Upper lobe of right lung (tissue), 1 donor: ENCODE measurements at places on chromosomes 5 and 9.

DNA sequence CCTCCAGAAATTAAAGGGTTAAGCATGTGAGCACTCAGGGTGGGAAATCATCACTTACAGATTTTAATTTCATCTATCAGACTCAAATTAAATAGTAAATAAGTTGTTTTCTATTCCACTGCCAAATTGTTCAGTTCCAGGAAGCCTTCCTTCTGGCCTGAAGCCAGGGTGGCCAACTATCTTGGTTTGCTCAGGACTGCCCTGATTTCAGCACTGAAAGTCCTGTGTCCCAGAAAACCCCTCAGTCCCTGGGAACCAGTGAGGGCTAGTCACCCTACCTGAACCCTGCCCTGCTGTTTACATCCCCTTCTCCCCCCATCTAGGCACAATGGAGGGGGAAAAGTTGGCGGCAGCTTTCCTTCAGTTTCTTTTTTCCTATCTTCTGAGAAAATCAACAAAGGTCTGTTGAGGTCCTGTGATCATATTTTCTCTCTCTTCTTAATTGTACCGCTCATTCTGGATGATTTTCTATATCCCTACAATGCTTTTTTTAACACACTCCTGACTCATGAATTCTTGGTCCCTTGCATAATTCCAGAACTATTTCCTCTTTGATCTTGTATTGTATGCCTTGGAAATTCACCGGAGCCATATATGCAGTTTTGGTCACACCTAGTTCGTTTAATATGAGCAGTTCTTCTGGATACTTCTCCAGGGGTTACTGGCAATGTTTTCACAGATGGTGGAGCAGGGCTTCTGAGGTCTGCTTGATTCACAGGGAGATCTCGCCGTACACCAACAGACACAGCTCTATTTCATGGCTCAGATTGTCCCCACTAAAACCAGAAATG lies 103.8 kb downstream of the MAP1B start:
- DNase-seq, result no peak

- DNase-seq, result no peak
These were observed 19.1 kb downstream of the LHX3 start for GRCh38 chr9:136185596-136186366.

GRCh38 chr5:73282923-73283322 lies 109.9 kb downstream of the TMEM174 start:
- no peak for DNase-seq

DNA sequence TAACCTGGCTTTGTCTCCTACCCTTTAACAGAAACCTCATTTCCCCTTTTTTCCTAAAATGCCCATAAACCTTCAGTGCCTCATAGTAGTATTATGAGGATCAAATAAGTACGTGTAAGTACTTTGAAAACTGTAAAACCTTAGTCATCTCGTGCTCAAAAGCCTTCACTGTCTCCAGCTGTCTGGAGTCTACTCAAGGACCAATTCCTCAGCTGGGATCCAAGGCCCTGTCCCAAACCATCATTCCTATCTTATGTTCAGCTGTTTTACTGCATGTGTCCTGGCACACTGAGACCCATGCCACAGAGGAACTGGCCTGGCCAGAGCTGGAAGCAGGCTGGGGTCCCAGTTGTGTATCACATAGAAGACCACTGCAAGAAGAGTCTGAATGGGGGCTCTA lies 15.9 kb downstream of the ADAMTSL1 start:
- DNase-seq, result no peak

GRCh38 chr5:7755958-7756357 lies 95.0 kb downstream of the CFAP90 start:
- DNase-seq, result no peak

DNA sequence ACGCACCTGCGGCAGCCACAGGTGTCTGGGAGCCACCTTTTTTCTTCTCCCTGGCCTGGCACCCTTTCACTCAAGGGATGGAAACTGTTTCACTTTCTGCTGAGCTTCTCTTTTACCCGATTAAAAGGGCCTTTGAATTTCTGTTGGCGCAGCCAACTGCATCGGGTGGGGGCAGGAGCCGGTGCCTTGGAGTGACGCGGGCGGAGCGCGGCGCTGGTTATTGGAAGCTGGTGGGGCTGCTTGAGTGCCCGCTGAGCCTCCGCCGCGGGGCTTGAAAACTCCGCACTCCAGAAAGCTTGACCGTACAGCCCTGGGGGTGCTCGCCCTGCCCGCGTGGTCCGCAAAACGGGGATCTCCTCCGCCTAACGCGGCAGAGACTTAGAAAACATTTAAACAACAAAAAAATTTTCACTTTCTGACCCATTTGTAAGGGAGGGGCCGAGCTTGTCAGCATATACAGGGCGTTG lies 52.0 kb upstream of the TJP2 start:
- DNase-seq, result peak; percentile 89

GRCh38 chr5:99176186-99176585 lies 247.4 kb upstream of the CHD1 start:
- DNase-seq, result no peak

GRCh38 chr9:745761-746380 lies 95.6 kb upstream of the DMRT1 start:
- no peak for DNase-seq

DNA sequence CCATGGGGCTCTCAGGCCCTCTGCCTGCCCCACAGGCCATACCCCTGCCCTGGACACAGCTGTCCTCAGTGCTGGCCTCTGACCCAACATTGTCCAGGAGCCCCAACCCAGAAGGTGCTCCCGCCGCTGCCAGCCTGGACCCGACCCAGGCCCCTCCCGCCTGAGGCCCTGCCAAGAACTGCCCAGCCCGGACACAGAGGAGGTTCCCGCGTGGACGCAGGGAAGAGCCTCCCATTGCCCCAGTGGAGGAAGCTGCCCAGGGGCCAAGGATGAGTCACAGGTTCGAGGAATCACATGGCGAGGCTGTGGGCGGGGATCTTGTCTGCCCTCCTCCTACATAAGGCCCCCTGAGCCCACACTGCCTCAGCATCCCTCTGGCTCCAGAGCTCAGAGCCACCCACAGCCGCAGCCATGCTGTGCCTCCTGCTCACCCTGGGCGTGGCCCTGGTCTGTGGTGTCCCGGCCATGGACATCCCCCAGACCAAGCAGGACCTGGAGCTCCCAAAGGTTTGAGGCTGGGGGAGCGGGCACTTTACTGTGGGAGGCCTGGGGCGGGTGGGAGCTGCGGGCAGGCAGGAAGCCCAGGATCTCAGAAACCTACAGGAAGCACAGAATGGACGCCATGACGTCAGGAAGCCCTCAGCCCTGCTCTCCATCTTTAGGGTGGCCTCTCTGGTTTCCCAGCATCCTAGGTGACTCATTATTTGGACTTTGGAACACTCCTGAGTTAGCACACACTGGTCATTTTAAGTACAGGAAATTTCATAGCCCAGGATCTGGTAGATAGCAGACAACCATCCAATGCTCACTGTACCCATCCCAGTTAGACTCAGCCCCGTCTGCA lies at the start of gene PAEP:
Gene PAEP (plus strand): TSS at position 366 of the 844 bp plus-strand sequence.
- DNase-seq, result peak; percentile 55

- DNase-seq, result no peak
These were observed 323.8 kb upstream of the WWC1 start for GRCh38 chr5:167967494-167968177.

GRCh38 chr9:134425812-134426211 lies 99.6 kb downstream of the RXRA start:
- no peak for DNase-seq

DNA sequence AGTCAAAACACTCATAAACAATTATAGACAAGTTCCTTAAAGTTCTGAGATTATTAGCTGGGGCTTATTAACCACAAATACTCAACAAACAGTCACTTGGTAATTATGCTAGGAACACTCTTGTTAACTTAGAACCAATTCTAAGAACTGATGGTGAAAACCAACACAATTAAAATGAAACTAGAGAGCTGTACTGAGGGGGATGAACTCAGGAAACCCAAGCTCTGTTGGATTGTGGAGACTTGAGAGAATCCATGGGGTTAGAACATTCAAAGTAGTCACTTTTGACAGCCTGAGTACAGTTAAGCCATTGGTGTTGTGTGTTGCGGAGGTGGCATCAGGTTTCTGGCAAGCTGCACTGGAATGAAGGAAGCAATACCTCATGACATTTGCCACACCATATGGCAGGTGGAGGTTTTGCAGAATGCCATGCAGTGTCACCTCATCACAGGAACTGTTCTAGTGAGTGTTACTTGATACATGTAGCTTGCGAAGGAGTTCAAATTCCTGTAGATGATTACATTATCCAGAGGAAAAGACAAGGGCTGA lies 480.9 kb upstream of the CD180 start:
- DNase-seq, result no peak

DNA sequence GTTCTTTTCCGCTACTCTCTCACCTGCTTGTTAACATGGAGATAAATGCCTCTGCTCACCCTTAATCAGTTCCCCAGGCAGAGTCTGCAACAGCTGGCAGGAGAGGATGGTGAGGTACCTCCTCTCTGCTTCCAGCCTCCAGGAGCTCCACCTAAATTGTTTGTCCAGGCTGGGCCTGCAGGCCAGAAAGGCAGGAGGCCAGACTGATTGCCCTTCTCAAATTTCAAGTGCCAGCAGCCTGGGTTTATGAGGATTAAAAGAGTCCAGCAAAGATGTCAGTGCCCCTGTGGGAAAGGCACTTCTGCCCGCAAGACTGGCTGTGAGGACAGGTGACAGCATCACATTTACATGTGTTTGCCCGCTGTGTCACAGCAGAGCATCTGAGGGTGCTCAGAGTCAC lies 19.8 kb downstream of the CORO2A start:
- no peak for DNase-seq

DNA sequence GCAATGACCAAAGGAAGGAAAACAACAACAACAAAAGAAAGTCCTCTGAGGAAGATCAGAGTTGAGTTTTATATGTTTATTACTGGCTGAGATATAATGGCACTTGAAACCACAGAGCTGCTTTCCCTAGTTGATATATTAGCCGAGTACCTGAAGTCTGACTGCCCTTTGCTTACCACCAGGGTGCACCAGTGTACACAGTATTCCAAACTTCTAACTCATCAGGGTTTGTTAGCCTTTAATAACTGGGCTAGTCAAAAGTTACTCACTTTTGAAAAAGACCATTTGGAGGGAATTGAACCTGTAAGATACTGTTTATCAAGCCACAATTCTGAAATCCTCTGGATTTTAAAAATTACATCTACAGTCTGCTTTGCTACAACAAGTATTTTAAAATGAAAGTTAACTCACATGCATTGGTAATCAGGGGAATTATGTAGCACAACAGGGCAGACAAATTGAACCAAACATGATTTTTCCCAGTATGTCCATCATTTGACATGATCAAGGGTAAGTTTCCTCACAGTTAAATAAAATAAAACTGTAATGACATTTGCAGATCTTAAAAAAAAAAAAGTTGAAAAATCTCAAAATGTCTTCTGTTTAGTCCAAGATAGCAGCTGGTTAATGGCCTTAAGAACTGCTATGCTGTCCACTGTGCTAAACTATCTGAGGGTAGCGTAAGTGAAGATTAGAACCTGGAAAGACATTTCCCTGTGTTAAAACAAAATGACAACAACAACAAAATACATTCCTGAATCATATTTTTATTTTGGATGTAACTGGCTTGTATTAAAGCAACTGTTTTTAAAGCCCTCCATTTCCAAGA lies 57.3 kb upstream of the C6 start:
- DNase-seq, result no peak

DNA sequence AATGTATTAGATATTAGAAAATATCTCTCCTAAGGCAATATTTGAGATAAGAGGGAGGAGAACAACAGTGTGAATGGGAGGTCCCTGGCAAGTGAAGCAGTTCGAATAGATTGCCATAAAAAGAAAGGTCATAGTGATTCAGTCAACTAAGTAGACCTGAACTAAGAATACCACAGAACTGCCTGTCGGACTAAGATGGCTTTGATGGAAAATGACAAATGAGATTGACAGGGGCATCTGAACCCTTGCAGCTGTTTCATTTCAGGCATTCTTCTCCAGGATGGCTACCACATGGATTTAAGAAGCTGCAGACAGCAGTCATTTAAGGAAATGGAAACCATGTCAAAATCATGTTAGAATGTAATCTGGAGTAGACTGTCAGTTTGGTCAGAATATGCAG lies 308.4 kb upstream of the MEF2C start:
- DNase-seq, result no peak

GRCh38 chr9:68705531-68706362 lies 707 bp downstream of the PIP5K1B start:
- no peak for DNase-seq

DNA sequence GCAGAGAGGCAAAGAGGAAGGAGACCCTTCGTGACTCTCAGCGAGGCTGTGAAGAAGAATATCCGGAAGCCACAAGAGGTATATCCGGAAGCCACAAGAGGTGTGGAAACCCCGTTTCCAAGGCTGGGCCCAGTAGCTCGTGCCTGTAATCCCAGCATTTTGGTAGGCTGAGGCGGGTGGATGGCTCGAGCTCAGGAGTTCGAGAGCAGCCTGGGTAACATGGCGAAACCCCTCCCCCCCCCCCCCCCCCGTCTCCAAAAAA lies 612 bp upstream of the BBLN start:
- no peak for DNase-seq

DNA sequence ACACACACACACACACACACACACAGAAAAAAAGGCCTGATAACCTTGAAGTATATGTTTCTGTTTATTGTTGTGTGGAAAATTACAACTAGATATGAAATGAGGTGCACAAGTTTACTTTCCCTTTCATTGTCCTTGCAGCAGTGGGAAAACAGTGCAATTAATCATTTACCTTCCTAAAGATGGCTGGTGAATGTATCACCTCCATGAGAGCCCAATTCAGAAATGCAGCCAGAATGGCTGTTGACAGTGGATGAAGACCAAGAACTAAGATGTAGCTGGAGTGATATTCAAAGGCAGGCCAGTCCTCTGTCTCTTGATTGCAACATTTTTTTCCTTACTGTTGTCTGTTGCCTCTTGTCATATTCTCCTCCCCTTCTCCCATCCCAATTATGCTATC lies 49.6 kb upstream of the EIF4EBP3 start:
- no peak for DNase-seq

- peak; percentile 8 for DNase-seq
These were observed 60.2 kb upstream of the UNC5A start for GRCh38 chr5:176750144-176750543.

DNA sequence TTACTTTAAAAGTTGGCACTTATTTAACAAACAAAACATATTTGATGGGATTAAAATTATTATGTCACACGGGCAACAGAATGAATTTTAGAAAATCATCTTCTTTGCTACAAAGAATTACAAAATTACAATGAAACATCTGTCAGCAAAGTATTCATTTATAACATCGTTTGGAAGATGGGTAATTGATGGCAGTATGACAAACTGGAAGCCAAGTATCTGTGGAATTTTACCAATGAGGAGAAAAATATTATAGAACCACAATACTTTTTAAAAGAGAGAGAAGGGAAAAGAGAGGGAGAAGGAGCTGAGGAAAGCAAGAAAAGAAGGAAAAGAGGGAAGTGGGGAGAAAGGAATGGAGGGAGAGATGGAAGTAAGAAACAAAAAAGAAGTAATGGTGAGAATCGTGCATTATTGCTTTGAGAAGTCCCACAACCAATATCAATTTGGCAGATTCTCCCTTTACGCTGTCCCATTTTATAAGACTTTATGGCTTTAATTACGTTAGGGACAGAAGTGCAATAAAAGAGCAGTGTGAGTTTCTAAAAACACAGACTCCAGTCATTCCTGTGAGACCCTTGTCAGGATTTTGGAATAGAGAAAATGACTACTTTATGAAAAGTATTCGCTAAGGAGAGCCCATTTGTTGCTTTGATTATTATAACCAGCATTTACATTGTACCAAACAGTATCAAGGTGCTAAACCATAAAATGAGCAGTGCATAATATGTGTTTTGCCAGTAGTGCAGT lies 76.7 kb downstream of the LURAP1L start:
- no peak for DNase-seq
